ENCODE measurements at places on chromosomes 2 and 18. TPM values are rescaled to one million over a fixed set of nuclear protein-coding genes. Genes with fewer than 3 reads are reported as not detected.

TANC1 gene
- 26.6 TPM for polyA plus RNA-seq

FEV gene
- polyA plus RNA-seq, result not detected

CTAGE1 gene
- polyA plus RNA-seq, result not detected

UGT1A6 gene
- not detected for polyA plus RNA-seq

ZNF892 gene
- 1.2 TPM for polyA plus RNA-seq

RFTN2 gene
- polyA plus RNA-seq, result 2.3 TPM

CXCR2 gene
- polyA plus RNA-seq, result 0.11 TPM

AMER3 gene
- polyA plus RNA-seq, result not detected

ZNF397 gene
- 13.9 TPM for polyA plus RNA-seq

MC5R gene
- not detected for polyA plus RNA-seq

CTNNA2 gene
- not detected for polyA plus RNA-seq

FBXO36 gene
- polyA plus RNA-seq, result 1.7 TPM

MC4R gene
- polyA plus RNA-seq, result not detected

LCT gene
- polyA plus RNA-seq, result not detected

CFAP65 gene
- polyA plus RNA-seq, result not detected

CLEC4F gene
- 0.46 TPM for polyA plus RNA-seq
